ENCODE measurements at places on chromosomes 4 and X. TPM values are rescaled to one million over a fixed set of nuclear protein-coding genes. Genes with fewer than 3 reads are reported as not detected.

- H3K27ac ChIP-seq = no peak overlapping the region
- DNase-seq = no peak
- no peaks in the 10 kb centered on the region for H3K4me1 ChIP-seq
- no peak overlapping the region for H3K4me3 ChIP-seq
- H3K27me3 ChIP-seq = no peaks in the 10 kb centered on the region
Measured at GRCh38 chr4:81756973-81757372, 285.3 kb upstream of the RASGEF1B start.

- no peaks in the 10 kb centered on the region for H3K36me3 ChIP-seq
- no peak for DNase-seq
- H3K27ac ChIP-seq = no peak overlapping the region
- H3K27me3 ChIP-seq = no peaks in the 10 kb centered on the region
Measured at GRCh38 chr4:137614491-137614890, 82.2 kb upstream of the PCDH18 start.

GRCh38 chr4:151218343-151218742 is 58.6 kb upstream of the PRSS48 start:
- H3K27me3 ChIP-seq = no peaks in the 10 kb centered on the region
- H3K4me1 ChIP-seq = peaks cover 14% of the 10 kb centered on the region
- no peak overlapping the region for H3K4me3 ChIP-seq

Gene NAP1L3
- total RNA-seq = 4.7 TPM

Gene SSX4
- not detected for total RNA-seq
